ENCODE measurements at places on chromosomes 6 and 20.
A peak's percentile ranks its signal among the peaks of the same experiment; 100 is the strongest.

GRCh38 chr6:95877480-95877879 is 138.3 kb upstream of the FUT9 start:
- H3K27me3 ChIP-seq, result no peaks in the 10 kb centered on the region
- no peak overlapping the region for H3K4me3 ChIP-seq
- H3K36me3 ChIP-seq, result no peaks in the 10 kb centered on the region

DNA sequence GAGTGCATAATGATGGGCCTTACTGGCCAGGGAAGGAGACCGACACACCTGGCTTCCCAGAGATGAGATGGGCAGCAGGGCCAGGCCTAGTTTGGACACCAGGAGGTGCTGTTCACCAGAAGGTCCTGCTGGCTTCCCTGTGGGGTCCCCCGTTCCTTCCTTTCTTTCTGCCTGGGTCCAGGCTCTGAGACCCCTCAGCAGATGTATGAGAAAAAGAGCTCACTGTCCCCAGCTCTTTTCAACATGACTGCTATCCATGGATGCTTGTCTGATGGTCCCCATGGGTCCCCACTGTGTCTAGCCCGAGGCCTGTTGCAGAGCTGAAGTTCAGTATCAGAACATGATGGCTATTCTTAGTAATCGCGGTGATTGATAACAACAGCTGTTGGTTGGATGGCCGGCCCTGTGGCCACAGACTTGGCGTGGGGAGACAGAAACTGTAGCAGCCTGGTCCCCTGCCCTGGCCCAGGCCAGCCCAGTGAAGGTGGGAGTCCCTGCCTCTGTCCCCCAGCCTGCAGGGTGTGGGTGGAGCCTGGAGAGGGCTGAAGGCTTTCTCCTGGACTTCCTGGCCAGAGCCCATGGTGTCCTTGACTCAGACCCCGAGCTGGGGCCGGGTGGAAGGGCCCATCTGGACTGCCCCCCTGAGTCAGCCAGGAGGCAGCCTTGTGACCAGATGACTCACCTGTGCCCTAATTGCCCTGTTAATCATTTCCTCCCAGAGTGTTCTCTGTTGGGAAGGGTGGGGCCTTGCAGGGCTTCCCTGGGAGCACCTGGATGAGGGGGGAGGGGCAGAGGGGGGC is 9.9 kb upstream of the BAK1 start:
- no peak overlapping the region for H3K4me3 ChIP-seq
- peaks cover 33% of the 10 kb centered on the region for H3K4me1 ChIP-seq
- peak overlapping the region; percentile 83 for H3K27ac ChIP-seq
- H3K36me3 ChIP-seq, result no peaks in the 10 kb centered on the region
- H3K27me3 ChIP-seq, result no peaks in the 10 kb centered on the region

DNA sequence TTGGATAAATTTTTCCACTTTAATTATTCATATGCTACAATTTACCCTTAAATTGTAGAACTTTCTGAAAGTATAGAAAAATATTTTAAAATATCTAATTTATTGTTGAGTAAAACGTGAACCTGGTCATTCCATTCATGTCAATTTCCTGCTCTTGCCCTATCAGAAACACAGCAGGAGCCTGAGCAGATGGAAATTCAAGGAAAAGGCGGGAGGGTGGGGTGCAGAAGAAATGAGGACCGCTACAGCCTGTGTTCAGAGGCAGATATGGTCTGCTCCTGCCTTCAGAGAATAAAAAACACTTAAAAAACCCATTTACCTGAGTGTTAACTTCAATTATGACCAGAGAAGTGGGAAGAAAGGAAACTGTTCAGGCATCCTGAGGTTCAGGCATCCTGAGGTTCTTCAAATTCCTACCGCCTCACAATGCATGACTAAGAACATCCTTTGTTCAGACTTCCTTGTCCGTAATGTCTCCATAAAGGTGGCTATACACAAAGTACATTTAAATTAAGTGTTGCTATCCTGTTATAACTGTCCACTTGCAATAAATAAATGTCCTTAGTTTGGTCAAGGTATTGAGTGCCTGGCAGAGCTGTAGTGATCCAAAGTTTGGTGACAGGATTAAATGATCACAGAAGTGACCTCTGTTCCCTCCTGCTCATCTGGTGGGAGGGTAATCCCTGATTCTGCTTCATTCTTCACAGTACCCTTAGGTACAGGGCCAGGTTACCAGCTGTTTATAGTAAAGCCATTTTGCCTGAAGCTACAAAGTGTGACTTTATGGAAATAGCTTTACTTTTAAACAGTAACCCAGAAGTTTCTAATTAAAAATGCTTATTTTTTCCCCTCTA is 109.1 kb downstream of the MAN1A1 start:
- H3K4me1 ChIP-seq, result peaks cover 15% of the 10 kb centered on the region
- no peaks in the 10 kb centered on the region for H3K36me3 ChIP-seq
- H3K27ac ChIP-seq, result peak overlapping the region; percentile 61

DNA sequence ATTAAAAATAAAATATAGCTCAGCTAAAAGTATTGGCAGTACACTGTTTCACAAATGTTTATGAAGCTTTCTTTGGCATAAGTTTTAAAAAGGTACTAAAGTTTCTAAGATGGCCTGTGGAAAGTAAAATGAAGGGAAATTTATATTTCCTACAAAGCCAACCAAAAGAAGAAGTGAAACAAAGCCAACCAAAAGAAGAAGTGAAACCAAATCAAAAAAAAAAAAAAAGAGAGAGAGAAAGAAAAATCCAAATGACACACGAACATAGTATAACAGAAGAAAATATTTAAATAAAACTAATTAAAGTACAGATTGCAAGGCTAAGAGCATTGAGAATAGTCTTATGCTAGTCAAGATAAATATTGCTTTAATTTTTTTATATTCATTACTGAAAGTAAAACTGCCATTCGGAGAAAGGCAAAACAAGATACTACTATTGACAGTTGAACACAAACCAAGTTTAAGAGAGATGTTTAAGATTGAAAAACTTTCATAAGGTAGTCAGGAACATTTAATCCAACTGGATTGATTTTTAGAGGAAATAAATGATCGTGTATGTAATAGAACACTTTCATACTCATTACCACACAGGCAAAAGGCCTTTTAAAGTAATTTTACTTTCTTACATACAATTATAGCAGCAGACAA is 12.8 kb upstream of the KHDRBS2 start:
- no peak for DNase-seq
- H3K4me1 ChIP-seq, result no peaks in the 10 kb centered on the region
- no peak overlapping the region for H3K27ac ChIP-seq
- H3K27me3 ChIP-seq, result no peaks in the 10 kb centered on the region

- no peaks in the 10 kb centered on the region for H3K4me1 ChIP-seq
- H3K4me3 ChIP-seq, result no peak overlapping the region
- H3K27ac ChIP-seq, result no peak overlapping the region
- H3K36me3 ChIP-seq, result no peaks in the 10 kb centered on the region
Observed at GRCh38 chr6:119879731-119880130, 530.2 kb upstream of the MAN1A1 start.

DNA sequence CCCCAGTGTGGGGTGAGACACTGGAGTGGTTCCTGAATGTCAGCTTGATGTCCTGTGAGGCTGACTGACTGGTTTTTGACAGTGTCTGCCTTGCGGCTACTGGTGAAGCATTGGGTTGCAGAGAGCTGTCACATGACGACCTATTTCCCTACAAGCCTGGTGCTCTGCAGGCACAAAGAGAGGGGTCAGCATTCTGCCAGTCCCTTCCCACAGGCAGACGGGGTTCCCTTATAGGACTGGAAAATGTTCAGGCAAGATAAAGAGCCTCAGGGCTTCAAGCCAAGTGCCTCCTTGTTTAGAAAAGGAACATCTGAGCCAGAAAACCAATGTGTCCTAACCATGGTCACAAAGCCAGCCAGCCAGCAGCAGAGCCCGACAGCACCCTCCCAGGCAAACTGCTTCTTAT is 11.0 kb downstream of the LY86 start:
- H3K27me3 ChIP-seq, result no peaks in the 10 kb centered on the region
- no peaks in the 10 kb centered on the region for H3K36me3 ChIP-seq
- no peak for DNase-seq
- peaks cover 43% of the 10 kb centered on the region for H3K4me1 ChIP-seq

GRCh38 chr6:145699462-145699861 is 35.9 kb downstream of the EPM2A start:
- no peak overlapping the region for H3K27ac ChIP-seq
- H3K36me3 ChIP-seq, result no peaks in the 10 kb centered on the region
- no peak for DNase-seq
- no peaks in the 10 kb centered on the region for H3K4me1 ChIP-seq

GRCh38 chr6:21536280-21536766 is 57.2 kb upstream of the SOX4 start:
- no peak overlapping the region for H3K27ac ChIP-seq
- no peaks in the 10 kb centered on the region for H3K4me1 ChIP-seq
- DNase-seq, result no peak
- H3K36me3 ChIP-seq, result no peaks in the 10 kb centered on the region

- peaks cover 7% of the 10 kb centered on the region for H3K36me3 ChIP-seq
- H3K27ac ChIP-seq, result peak overlapping the region; percentile 89
- H3K4me3 ChIP-seq, result peak overlapping the region; percentile 27
- H3K27me3 ChIP-seq, result no peaks in the 10 kb centered on the region
- peaks cover 71% of the 10 kb centered on the region for H3K4me1 ChIP-seq
- no peak for DNase-seq
Observed at GRCh38 chr6:56541030-56541600, 101.6 kb downstream of the DST start.

GRCh38 chr20:38926142-38926933 is at the start of gene FAM83D:
TSS of gene FAM83D (plus strand) at chr20:38926417. CDS start at chr20:38926443, 26 bp downstream.
- peaks cover 18% of the 10 kb centered on the region for H3K4me1 ChIP-seq
- no peak within 1 kb of the TSS for H3K27ac ChIP-seq
- H3K27me3 ChIP-seq, result no peaks in the 10 kb centered on the region
- peak; percentile 92 for DNase-seq
- H3K36me3 ChIP-seq, result no peaks in the 10 kb centered on the region

DNA sequence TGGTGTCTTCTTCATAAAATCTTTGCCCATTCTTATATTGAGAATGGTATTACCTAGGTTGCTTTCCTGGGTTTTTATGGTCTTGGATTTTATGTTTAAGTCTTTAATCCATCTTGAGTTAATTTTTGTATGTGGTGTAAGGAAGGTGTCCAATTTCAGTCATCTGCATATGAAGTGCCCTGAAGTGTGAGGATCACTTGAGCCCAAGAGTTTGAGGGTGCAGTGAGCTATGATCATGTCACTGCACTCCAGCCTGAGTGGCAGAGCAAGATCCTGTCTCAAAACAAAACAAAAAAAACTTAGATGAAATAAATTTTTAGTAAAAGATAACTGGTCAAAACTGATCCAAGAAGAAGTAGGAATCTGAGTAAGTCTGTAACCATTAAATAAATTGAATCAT is 215.4 kb downstream of the TBC1D7 start:
- no peaks in the 10 kb centered on the region for H3K36me3 ChIP-seq
- no peaks in the 10 kb centered on the region for H3K27me3 ChIP-seq
- no peaks in the 10 kb centered on the region for H3K4me1 ChIP-seq
- no peak for DNase-seq

- no peak for DNase-seq
- H3K36me3 ChIP-seq, result no peaks in the 10 kb centered on the region
Observed at GRCh38 chr6:110534731-110535492, 58.5 kb upstream of the SLC22A16 start.

GRCh38 chr6:162620073-162620472 is 107.5 kb downstream of the PRKN start:
- H3K36me3 ChIP-seq, result no peaks in the 10 kb centered on the region
- no peak overlapping the region for H3K4me3 ChIP-seq
- no peak for DNase-seq

GRCh38 chr6:56235245-56235644 is 12.1 kb downstream of the COL21A1 start:
- H3K27me3 ChIP-seq, result no peaks in the 10 kb centered on the region
- DNase-seq, result no peak
- H3K4me3 ChIP-seq, result no peak overlapping the region
- H3K36me3 ChIP-seq, result no peaks in the 10 kb centered on the region

DNA sequence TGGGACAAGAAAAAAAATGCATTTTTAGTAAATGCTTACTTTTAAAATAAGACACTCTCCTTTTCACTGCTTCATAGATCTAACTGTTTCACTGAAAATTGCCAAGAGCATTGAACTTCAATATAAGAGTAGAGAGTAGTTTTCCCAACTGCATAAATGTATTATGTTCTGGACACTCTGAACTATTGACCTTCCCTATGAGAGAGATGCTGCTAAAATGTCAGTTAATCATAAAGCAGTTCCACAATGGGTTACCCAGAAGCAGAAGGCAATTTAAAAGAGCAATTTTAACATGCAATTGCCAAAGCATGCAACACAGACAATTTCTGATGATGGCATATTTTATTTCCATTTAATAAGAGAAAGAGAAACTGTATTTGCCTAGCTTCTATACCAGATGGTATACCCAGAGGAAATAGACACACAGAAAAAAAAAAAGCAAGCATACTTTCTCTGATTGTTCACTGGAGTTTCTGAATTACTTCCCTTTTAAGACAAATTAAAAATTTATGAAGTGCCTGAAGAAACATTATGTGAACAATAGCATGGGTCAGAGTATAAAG is 279.1 kb upstream of the THEMIS start:
- no peaks in the 10 kb centered on the region for H3K27me3 ChIP-seq
- H3K27ac ChIP-seq, result no peak overlapping the region
- no peak for DNase-seq
- no peaks in the 10 kb centered on the region for H3K4me1 ChIP-seq
- H3K36me3 ChIP-seq, result no peaks in the 10 kb centered on the region

- H3K36me3 ChIP-seq, result no peaks in the 10 kb centered on the region
- H3K4me3 ChIP-seq, result no peak overlapping the region
- H3K4me1 ChIP-seq, result peaks cover 4% of the 10 kb centered on the region
- H3K27ac ChIP-seq, result no peak overlapping the region
Observed at GRCh38 chr6:89430201-89430962, 2.6 kb upstream of the ANKRD6 start.

- no peaks in the 10 kb centered on the region for H3K27me3 ChIP-seq
- H3K27ac ChIP-seq, result no peak overlapping the region
- peaks cover 46% of the 10 kb centered on the region for H3K4me1 ChIP-seq
- peak; percentile 52 for DNase-seq
Observed at GRCh38 chr6:34243901-34244884, 4.6 kb downstream of the SMIM29 start.

DNA sequence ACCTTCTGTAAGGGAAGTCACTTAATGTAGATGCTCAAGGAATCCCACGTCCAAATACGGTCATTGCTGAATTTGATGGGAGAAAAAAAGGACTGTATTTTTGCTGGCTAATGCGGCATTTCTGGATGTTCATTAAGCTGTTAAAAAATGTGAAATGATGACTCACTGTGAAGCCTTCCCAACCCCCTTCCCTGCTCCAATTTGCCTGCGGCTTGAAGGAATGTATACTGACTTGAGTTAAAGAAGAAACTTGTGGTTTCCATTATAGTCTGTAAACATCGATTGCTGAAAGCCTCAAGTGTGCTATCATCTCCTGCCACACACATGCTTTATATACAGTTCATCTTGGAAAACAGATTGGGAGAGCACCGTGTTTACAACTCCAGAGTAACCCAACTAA is 249.1 kb upstream of the JAG1 start:
- no peak overlapping the region for H3K27ac ChIP-seq
- no peaks in the 10 kb centered on the region for H3K27me3 ChIP-seq
- peaks cover 8% of the 10 kb centered on the region for H3K4me1 ChIP-seq
- no peak overlapping the region for H3K4me3 ChIP-seq

GRCh38 chr20:6008254-6008653 is 45.6 kb downstream of the LRRN4 start:
- no peaks in the 10 kb centered on the region for H3K27me3 ChIP-seq
- H3K4me3 ChIP-seq, result peak overlapping the region; percentile 86
- H3K36me3 ChIP-seq, result no peaks in the 10 kb centered on the region
- H3K4me1 ChIP-seq, result peaks cover 14% of the 10 kb centered on the region
- peak; percentile 22 for DNase-seq
